ENCODE measurements at places on chromosomes 7 and 10.

GRCh38 chr7:33666531-33666930 is 238.8 kb upstream of the BMPER start:
- DNase-seq, result no peak

- DNase-seq, result no peak
These were observed 568.3 kb downstream of the INHBA start for GRCh38 chr7:41134300-41135255.

- DNase-seq, result peak; percentile 65
These were observed 19.3 kb downstream of the MYO1G start for GRCh38 chr7:44959433-44959951.

DNA sequence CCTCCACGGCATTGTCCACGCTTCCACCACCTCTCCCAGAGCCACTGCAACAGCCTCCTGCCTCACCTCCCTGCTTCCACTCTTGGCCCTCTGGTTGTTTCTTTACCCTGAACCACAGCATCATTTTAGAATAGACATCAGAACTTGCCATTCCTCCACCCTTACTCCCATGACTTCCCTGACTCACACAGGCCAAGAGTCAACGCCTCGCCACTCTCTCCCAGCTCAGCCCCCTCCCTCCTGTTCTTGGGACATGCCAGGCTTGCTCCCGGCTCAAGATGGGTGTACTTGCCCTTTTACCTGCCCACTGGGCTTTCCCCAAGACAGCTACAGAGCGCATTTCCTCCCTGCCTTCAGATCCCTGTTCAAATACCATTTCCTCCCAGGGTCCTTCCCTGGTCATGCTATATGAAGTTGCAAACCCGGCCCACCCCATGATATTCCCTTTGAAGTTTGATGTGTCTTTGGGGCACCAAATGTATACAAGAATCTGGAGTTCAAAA is 429.1 kb downstream of the RPS24 start:
- no peak for DNase-seq

All from H4 (cell line).